Effector CD4-positive, alpha-beta T cell (primary cell): ENCODE measurements at places on chromosomes 2 and 18.

- DNase-seq, result no peak
These were observed 131.7 kb upstream of the CDH20 start for GRCh38 chr18:61201511-61201910.

GRCh38 chr18:46337271-46337670 lies 233.1 kb downstream of the HAUS1 start:
- no peak for DNase-seq

- no peak for DNase-seq
These were observed 2.6 kb downstream of the INHA start for GRCh38 chr2:219574484-219575311.

GRCh38 chr2:119480718-119481142 lies 43.6 kb downstream of the SCTR start:
- DNase-seq, result no peak

DNA sequence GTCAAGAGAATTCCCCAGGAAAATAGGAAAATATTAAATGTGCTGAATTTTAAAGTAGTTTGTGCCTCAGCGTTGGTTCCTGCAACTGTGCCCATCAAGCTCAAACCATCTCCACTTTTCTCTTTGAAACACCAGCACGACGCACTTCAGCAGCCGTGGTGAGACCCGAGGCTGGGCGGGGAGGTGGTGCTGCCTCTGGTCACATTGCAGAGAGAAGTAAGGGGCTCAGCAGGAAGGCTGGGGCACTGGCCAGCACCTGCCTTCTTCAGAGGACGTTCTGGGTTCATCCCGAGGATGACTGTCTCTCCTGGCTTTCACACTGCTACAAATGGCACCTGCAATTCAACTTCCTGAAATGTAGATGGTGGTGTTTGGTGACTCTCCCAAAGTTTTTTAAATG lies 323.7 kb upstream of the SALL3 start:
- no peak for DNase-seq

- DNase-seq, result no peak
These were observed 11.9 kb downstream of the ANXA4 start for GRCh38 chr2:69753659-69754363.

- DNase-seq, result no peak
These were observed 61.7 kb upstream of the WIPF1 start for GRCh38 chr2:174659069-174659900.

DNA sequence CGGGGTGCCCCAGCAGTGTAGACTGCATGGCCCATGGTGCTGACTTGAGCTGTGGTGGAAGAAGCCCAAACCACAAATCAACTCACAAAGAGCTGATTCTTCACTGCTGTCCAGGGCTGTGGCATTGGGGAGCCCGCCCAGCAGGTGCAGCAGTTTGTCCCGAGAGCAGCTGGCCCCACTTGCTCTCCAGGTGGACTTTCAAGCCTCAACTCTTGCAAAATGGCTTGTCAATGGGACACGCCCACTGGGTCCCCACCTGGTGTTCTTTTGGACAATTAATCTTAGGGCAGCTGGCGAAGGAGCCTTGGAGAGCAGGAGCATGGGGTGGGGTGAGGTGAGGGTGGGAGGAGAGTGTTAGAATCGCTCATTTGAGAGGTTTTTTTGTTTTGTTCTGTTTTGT lies 117.9 kb downstream of the MYCN start:
- DNase-seq, result no peak

DNA sequence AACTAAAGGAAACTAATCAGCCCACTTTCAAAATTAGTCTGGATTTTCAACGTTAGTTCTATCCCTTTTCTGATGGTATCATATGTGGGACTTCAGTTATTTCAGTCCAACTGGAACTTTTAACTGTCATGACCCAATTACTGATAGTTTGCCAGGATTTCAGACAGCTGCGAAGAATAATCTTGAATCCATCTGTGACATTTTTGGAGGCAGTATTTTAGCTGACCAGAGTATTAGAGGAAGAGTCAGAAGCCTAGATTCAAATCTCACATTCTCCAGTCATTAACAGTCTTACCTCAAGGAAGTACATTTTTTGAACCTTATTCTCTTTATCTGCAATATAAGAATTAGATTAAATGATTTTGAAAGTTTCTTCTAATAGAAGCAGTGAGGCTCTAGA lies 81.3 kb downstream of the PTRHD1 start:
- no peak for DNase-seq

DNA sequence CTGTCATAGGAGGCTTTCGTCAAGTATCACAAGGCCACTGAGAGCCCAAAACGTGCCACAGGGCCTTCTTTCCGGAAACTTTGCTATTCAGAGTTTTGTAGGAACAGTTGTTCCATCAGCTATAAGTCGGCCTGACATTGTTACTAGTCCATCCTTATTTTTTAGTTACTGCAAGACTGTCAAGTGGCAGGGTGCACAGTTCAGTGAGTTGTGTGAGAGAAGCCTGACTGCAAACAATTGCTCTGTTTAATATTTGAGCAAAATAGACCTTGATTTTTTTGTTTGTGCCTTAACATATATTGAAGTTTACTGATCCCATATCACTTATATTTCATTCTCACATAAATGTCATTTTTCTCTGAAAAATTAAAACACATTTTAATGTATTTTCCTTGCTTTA lies 110.1 kb downstream of the GALNT1 start:
- DNase-seq, result no peak

GRCh38 chr2:133643863-133644262 lies 75.6 kb upstream of the NCKAP5 start:
- no peak for DNase-seq

GRCh38 chr2:58702302-58702885 lies 461.3 kb upstream of the FANCL start:
- DNase-seq, result no peak

GRCh38 chr18:40692871-40693270 lies 1262.2 kb upstream of the PIK3C3 start:
- no peak for DNase-seq

GRCh38 chr2:235674146-235674545 lies 180.3 kb downstream of the AGAP1 start:
- no peak for DNase-seq

DNA sequence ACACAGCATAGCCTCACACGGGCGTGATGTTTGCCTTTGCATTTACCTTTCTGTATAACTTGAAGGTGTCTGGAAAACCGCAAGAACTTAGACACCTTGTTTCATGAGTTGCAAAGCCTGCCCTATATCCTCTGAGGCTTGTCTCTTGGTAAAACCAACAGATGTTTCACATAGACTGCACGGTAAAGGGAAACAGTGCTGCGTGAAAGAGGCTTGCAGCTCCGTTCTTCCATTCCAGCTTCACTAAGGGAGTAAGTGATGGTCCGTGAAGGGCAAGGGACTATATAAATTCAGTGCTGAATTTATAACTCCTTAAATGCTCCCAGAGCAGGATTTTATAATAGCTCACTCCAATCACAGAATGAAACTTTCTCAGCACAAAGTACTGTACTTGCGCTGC lies 360.5 kb downstream of the SOX11 start:
- no peak for DNase-seq

GRCh38 chr2:102940684-102941083 lies 178.9 kb downstream of the TMEM182 start:
- no peak for DNase-seq

DNA sequence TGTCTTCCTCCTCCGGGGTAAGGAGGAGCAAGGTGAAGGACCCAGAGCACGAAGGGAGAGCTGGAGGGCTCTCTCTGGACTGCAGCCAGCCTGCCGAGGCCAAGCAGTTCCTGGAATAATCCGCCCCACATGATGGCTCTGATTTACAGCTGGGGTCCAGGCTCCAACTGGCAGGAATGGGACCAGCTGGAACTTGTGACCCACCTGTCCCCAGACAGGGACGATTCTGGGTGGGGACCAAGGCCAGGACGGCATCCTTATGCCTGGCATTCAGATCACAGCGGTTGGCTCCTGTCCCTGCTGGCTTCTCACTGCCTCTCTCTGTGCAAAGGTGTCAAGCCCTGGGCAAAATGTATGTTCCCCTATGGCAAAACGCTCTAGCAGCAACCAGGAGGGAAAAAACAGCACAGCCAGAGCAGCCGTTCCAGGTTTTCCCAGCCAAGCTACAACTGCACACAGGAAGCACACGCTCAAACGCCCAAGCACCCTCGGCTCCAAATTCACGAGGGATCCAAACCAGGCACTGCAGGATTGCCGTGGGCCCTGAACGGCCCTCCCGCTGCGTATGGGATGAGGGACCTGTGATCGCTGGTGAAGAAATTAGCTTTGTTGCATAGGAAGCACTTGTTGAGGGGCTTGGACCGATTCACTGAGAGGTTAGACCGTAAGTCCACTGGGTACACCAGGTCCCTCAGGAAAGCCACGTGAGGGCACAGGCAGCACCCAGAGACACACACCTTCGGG lies 35.8 kb downstream of the FAM178B start:
- DNase-seq, result no peak

DNA sequence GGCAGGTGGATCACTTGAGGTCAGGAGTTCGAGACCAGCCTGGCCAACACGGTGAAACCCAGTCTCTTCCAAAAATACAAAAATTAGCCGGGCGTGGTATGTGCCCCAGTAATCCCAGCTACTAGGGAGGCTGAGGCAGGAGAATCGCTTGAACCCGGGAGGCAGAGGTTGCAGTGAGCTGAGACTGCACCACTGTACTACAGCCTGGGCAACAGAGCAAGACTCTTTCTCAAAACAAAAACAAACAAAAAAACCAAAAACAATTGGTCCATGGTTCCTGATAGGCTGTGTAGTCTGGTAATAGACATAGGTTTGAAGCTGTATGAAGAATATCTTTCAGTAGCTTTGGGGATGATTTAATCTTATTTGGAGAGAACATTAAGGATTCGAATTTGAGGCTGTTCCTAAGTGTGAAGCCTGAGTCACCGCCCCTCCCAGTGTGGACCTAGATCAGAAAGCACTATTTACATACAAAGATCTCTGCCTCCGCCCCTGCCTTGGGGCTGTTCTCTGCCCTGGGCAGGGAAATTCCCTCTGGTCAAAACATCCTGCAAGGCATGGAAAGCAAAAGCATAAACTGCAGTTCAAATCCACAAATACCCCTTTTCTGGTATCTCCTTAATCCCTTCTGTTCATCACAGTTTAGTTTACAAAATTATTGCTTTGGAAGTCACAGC lies 52.8 kb upstream of the PMAIP1 start:
- DNase-seq, result no peak

DNA sequence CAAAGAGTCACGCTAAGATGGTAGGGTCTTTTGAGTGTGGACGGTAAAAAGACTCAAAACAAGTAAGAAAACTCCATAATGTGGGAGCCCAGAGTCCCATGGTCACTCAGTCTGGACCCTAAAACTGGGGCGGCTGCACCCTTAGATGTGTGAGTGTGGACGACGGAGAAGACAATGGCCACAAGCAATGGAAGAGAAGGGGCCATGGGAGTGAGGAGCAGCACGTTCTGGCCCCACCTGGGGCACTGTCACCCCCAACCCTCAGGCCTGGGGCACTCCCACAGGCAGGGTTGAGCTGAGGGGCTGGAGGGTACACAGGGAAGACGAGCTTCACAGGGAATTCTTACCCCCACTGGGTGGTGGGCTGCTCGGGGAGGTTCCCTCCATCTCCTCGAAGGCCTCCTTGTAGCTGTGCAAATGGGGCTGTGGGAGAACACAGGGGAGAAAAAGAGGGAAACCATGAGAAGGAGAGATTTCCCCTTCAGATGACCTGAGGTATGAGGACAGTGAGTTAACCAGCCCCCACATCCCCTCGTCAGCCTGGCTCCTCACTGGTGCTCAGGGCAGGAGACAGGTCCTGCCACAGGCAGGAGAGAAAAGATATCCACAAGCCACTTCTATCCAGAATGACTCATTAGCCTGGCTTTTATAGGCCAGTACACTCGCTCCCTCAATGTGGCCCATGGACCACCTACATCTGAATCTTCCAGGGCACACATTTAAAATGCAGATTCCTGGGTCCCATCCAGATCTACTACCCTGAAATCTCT lies 167.9 kb downstream of the TNS1 start:
- no peak for DNase-seq

- DNase-seq, result no peak
These were observed 100.4 kb upstream of the SH3BP4 start for GRCh38 chr2:234851451-234851850.

DNA sequence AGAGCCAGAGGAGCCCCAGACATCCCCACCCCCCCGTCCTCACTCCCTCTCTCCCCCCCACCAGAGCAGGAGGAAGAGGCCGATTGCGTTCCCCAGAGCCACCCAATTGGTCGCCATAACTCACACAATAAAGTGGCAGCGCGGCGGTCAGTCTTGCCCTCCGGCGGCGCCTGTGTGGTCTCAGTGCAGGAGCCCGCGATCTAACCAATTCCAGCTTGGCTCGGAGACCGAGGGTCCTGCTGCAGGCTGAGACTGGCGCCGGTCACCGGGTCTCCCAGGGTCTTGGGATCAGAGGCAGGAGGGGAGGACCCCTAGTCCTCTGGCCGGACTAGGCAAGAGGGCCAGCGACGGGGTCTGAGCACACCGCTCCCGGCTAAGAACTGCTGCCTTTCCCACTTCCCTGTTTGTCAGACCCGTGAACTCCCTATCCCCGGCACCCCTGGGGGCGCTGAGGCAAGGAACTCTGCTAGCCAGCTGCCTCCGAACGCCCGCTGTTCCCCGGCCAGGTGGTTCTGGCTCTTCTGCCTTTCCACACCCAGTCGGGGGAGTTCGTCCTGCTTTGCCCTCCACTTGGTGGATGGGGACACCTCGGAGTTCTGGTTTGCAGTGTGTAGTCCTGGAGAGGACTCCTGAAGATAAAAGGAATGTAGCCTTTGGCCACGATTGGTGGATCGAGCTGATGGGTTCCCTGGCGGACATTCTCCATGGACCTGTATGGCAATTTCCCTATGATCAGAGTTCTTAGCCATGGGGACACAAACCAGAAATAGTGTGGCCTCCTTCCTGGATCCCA lies 1.0 kb upstream of the HOXD12 start:
- DNase-seq, result no peak

DNA sequence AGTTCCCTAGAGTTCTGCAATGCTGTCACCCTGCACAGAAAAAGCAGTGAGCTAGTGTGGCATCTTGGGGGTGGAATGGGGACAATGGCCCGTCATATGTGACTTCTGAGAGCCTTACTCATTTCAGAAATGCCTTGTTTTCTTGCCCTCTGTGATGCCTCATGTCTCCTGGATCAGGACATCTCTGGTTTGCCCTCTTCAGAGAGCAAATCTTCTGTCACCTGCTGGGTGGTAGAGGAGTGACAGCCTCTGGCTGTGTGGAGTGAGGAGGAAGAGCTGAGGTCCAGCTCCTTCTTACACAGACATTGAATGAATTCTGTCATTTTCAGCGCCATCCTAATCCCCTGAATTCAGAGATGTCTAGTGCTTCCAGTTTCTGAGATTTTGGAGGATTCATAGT lies 55.6 kb upstream of the PHLPP1 start:
- no peak for DNase-seq

DNA sequence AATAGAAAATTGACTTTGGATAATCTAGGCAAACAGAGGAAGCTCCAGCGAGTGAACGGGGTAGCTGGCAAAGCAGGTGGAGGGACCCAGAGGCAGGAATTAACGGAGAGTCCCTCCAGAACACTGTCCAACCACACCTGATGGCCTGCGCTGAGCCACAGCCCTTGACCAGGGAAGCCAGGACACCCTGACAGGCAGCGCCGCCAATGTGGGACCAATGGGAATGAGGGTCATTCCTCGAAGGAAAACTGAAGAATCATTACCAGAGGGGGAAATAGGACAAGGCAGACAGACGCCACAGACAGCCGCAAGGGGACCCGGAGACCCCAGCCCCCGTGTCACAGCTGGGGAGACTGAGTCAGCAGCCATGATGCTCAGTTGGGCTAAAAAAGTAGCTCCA lies 40.8 kb downstream of the HDAC4 start:
- DNase-seq, result no peak

GRCh38 chr2:232839411-232840079 lies 30.5 kb upstream of the SNORC start:
- no peak for DNase-seq
